ENCODE measurements at places on chromosomes 16 and 17.

DNA sequence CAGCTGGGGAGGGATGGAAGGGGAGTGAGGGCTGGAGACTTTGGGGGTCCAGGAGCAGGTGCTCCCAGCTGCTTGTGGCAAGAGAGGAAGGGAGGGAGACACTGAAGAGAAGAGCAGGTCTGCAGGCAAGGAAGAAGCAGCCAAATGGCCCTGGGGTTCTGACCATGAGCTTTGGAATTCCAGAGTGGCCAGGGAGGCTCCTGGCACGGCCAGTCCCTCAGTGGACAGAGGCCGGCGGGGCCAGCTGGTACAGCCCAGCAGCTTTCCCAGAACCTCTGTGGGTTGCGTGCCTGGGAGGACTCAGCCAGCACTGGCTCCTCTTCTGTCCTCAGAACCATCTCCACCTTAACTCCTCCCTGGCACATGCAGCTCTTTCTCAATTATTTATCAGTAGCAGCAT lies 233.0 kb downstream of the MSI2 start:
- DNase-seq, result no peak

DNA sequence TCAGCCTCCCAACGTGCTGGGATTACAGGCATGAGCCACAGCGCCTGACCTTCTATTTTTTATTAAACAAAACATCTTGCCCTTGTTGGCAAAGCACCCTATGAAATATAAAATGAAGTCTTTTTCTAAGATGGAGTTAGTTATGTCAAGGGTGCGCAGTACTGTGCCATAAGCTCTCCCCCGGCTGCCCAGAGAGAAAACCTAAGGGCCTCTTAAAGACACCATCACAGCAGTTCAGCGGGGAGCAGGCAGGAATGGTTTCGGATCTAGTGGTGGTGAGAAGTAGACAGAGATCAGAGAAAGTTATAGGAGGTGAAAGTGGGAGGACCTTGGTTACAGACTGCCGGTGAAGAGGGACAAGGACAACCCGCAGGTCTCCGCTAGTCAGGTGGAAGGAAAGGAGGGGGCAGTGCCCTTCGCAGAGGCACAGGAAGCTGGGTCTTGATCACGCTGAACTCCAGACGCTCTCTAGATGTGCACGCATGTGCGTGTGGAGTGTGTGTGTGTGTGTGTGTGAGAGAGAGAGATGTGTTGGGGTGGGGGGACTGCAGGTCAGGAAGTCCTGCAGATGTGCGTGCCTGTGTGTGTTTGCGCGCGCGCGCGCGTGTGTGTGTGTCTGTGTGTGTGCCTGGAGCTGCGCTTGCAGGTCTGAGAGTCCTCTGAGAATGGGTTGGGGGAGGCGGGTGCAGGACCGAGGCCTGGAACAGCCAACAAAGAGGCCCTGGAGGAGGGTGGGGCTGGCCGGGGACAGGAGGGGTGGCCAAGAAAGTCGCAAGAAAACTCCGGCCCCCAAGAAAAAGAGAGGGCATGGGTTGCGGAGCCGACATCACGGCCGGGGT lies 748 bp upstream of the CMTM3 start:
- no peak for DNase-seq

DNA sequence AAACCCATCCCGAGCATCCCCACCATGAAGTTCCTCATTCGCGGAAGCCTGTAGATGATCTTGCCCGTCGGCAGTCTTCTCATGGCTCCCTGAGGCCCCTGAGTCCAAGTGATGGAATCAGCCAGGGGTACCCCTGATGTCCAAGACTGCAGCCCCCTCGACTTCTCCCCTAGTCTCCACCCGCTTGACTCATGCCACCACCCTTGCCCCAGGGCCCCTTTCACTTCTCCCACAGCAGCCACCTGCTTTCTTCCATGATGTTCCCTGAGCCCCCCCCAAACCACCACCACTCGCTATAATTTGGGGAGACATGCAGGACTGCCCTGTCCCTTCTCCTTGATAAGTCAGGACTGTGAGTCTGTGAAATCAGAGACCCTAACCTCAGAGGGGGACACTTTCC lies 11.4 kb downstream of the BEAN1 start:
- DNase-seq, result no peak

DNA sequence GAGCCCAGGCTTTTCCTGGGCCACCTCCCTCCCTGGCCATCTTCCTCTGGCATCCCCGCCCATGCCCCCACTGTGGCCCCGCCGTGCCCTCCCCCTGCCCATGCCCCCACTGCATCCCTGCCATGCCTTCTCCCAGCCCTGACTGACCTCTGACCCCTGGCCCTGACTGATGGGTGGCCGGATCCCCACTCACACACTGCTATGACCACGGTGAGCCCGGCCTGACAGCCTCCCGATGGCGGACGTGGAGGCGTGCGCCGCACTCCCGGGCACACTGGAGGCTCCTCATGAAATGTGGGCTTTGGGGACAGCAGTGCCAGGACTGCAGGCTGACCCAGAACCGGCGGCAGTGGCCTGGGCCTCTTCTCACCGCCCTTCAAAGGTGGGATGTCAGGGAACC lies 10.6 kb upstream of the C1QTNF8 start:
- DNase-seq, result no peak

DNA sequence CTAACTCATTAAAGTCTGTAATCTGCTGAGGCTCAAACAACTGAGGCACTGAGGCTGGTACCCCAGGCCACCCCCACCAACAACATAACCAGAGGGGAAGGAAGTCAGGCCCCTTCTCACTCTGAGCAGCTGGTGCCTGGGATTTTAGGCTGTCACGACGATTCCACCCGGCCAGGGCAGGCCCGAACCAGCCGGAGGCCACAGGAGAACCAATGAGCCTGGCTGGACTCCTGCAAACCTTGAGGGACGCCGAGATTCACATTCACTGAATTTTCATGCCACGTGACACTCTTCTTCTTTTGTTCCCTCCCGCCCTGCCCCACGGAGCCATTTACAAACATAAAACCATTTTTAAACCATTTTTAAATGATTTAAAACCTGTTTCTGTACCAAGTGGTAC lies 48.1 kb downstream of the RPH3AL start:
- no peak for DNase-seq

DNA sequence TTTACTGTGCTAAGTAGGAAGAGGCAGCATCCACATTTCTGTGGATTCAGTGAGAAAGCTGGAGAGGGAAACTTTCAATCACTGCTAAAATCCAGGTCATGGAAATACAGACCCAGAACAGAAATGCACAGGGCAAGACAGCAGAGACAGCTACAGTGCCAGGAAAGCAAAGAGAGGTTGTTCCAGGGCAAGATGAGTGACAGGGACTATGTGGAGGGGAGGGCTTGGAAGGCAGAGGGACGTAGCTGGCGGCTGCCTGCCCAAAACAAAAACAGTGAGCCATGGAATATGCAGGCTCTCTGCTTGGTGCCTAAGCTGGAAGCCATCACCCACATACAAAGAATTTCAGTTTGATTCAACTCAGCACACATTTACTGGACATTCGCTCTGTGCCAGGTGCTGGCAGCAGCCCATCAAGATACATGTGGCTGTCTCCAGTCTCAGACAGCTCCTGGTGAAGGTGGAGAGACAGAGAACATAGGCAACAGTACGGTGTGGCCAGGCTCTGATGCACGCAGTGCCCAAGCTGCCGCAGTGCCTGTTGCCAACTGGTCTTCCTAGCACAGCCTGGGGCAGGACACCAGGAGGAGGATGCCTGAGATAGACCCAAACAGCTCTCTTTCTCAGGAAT lies 88.7 kb downstream of the AIPL1 start:
- no peak for DNase-seq

DNA sequence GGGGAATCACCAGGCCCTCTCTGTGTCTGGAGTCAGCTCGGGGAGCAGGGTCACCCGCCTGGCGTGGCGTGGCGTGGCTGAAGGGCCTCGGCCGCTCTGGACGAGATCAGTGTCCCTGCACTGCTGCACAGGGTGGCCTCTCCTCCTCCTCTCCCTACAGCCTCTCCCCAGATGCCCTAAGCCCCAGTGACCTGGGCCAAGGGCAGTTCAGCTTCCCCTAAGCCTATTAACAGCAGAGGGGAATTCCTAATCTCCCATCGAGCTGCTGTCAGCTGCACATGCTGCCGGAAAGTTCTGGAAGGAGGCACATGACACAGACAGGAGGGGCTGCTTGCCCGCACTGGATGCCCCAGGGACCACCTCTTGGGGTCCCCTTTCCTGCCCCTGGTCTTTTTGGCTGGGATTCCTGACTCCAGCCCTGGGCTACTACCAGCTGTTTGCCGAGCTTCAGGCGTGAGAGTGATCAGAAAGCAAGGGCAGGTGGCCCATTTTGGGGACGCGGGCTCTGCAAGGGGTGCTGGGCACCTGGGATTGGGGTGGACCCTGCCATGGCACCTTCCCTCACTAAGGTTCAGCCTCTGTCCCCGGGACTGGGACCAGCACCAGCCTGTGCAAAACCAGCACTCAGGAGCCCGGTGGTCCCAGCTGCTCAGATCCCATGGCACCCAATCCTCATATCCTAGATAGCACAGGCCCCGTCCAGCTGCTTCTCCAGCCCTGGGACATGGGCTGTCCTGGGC lies 794 bp downstream of the PDE6G start:
- DNase-seq, result no peak

- no peak for DNase-seq
Measured at GRCh38 chr17:81057079-81057730, 22.3 kb downstream of the BAIAP2 start.

- DNase-seq, result no peak
Measured at GRCh38 chr17:348692-349425, 3.7 kb downstream of the RPH3AL start.

DNA sequence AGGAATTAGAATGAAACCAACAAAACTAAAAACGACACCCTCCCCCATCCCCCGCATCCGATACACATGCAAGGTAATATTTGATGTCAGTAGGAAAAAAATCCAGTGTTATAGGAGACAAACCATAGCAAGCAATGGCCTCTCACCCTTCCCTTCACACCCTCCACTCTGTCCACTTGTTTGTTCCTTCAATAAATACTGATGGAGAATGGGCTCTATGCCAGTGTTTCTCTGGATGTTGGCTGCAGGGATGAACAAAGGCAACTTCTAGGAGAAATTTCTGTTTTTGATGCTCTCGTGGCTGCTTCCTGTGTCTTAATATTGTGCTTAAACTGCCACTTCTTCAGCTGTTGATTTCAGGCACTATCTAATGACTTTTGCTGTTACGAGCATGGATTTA lies 98.8 kb downstream of the WWOX start:
- no peak for DNase-seq

GRCh38 chr17:37177254-37177870 lies 198.4 kb upstream of the C17orf78 start:
- no peak for DNase-seq

DNA sequence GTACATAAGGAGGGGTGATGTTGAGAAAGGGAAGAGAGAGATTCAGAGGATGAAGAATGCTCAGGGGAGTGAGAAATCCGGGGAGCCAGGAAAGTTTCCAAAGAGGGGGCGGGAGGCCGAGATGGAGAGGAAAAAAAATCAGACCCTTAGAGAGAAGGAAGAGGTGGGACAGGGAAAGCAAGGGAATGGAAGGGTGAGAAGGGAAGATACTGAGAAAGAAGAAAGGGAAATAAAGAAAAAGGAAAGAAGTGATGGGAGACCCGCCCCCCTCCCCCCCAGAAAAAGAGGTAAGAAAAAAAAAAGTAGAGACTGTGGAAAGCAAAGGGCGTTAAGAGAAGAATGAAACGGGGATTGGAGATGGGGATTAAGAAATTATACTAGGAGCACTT lies 507 bp downstream of the DYNLRB2 start:
- DNase-seq, result no peak

DNA sequence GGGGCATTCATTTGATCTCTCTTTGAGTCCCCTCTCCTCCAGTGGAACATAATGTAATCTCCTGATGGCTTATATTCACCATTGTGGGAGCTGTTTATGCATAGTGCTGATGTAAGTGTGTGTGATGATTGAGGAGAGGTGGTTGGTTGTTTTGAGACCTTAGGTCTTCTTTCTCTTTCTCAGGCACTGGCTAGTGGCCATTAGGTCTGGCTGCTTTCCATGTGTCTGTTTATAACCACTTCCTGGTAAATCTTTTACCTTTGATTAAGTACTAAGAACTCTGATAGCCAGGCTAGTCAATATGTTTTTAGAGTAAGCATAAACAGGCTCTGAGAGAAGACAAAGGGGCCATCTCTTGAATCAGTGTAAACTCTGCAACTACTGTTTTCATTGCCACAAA lies 27.9 kb downstream of the VAT1L start:
- DNase-seq, result no peak

GRCh38 chr16:25210758-25211157 lies 6.0 kb upstream of the AQP8 start:
- DNase-seq, result no peak

DNA sequence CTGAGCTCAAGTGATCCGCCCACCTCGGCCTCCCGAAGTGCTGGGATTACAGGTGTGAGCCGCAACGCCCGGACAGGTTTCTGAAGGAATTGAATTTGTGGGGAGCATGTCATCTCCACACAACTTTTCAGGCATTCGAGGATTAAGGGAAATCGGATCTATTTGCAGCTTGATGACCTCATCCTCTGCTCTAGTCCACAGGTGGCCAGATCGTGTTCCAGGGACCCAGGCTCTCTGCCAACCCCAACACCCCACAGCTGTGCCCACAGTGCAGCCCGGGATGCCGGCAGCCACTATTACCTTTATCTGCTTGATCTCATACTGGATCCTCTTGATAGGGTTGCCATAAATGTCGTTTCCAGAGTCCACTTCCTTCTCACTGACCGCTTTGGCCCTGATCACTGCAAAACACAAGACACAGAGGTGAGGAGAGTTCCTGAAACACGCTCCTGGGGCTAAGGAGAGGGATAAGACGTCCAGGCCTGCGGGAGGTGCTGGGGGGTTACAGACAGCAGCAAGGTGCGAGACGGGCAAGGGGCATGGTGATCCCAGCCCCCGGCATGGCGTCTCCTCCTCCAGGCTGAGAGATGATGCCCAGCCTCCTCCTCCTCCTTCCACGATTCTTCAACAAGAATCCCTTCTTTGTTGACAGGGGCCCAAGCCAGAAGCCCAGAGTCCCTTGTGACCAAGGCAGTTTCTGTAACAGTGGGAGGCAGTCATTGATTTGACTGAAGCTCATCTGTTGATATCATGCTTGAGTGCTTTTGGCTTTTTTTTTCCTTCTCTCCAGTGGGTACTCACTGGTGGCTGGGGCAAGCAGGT lies 29.3 kb downstream of the CEP295NL start:
- DNase-seq, result no peak

DNA sequence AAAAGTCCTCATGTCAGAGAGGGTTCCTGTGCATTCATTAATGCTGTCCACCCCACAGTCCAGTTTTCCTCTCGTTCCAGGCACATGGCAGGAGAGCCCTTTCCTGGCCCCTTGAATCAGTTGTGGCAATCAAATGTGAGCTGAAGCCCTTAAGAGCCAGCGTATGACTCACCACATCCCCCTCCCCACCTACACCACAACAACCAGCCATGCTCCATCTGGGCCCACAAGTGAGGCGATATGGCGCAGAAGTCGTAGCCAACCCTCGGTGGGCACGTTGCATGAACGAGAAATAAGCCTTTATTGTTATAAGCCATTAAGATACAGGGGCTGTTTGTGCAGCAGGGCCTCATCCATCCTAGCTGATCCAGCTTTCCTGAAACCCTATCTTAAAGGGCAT lies 28.2 kb downstream of the GRIN2A start:
- DNase-seq, result no peak

- DNase-seq, result no peak
Measured at GRCh38 chr17:72723711-72724110, 368.8 kb downstream of the SLC39A11 start.
